ENCODE measurements at places on chromosomes 7 and 10.

GRCh38 chr10:119511828-119512515 is 30.5 kb downstream of the RGS10 start:
- DNase-seq, result no peak

DNA sequence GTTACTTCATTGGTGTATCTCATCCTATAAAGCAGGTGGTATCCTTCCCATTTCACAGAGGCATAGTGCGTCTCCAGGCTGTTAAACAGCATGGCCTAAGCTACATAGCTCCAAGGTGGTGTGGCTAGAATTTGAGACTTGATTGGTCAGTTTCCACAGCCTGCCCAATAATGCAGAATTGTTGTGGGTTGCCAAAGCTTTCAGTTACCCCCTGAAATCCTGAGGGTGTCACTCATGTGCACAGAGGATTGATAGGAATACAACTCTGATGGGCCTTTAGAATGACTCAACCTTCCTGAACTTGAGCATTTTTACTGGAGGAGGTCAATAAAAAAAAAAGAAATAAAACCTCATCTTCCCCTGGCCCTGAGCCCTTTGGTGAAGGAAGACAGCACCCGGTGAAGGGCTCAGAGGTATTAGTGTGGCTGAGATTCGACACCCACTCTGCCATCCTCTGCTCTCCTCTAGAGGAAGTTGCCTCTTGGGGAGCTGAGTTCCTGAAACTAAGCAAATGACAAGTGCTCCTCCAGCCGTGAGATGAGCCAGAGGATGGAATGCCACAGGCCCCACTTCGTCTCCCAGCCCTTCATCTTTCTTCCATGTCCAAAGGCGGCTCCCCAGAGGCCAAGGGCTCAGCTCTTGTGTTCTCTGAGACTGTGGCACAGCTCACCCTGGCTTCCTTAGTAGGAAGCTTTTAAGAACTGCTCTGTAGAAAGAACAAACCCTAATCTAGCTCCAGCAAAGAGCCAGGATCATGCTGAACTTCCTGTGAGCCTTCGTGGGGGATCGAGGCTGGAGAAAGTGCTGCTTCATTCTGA is 1.0 kb downstream of the ACSL5 start:
- DNase-seq, result peak; percentile 57

DNA sequence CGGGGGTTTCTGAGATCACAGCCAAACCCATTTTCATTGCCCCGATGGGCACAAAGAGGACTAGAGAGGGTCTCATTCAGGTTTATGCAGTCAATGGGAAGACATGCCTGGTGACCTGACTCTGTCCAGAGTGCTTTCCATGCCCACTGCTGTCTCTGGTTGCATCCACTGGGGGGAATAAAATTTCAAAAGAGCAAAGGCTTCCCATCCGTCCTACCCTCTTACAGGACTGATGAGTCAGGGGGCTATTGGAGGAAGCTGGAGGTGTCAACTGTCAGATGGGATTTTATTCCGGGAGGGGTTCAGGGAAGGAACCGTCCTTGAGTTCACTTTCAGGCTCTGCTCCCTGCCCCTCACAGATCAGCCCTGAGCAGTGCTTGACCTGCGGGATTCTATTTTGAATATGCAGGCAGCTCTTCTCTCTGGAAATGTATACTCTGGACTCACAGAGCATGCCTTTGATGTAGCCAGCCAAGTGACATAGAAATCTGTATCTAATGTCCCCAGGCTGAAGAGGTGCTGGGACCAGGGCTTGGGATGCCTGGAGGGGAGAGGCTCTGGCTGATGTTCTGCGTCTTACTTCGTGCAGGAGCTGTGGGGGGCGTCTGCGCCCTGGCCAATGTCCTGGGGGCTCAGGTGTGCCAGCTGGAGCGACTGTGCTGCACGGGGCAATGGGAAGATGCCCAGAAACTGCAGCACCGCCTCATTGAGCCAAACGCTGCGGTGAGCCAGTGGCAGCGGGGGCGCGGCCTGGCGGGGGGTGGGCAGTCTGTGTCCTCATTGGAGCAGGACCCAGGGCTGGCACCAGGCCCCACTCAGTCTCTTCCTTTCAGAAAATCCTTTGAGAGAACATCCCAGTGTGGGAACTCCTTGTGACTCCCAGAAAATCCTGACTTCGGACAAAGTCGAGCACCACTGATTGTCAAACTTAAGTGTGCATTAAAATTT is 12.0 kb downstream of the C10orf62 start:
- no peak for DNase-seq

GRCh38 chr10:116660860-116661259 is 40.1 kb downstream of the PNLIPRP2 start:
- DNase-seq, result no peak
